ENCODE measurements at places on chromosomes 3 and 15. TPM values are rescaled to one million over a fixed set of nuclear protein-coding genes. Genes with fewer than 3 reads are reported as not detected.

GRCh38 chr15:31402511-31403056, 75.9 kb downstream of the KLF13 start:
- peak; percentile 94 for DNase-seq

- no peak for DNase-seq
Observed at GRCh38 chr3:134201201-134202130, 49.2 kb downstream of the RYK start.

- DNase-seq = no peak
Observed at GRCh38 chr3:25473246-25473645, 45.2 kb downstream of the RARB start.

DNA sequence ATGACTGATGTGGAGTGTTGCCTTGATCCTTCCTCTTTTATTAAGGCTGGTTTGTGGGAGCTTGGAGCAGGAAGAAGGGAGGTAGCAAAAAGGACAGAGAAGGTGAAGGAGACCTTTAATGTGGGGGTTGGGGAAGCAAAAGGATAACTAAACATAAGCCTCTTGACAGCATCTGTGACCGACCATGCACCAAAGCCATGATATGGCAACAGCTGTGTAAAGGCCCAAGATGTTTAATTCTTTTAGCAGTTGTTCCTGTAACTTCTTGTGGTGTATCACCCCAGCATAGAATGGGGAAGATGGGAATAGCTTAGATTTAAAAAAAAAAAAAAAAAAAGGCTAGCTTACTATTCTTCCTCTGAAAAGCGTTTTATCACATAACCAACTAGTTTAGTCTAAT, 194.7 kb downstream of the KLHL25 start:
- DNase-seq = no peak

GRCh38 chr15:26295336-26296085, 432.4 kb upstream of the ATP10A start:
- DNase-seq = no peak

GRCh38 chr15:51727141-51727897, 10.1 kb downstream of the LYSMD2 start:
- no peak for DNase-seq

DNA sequence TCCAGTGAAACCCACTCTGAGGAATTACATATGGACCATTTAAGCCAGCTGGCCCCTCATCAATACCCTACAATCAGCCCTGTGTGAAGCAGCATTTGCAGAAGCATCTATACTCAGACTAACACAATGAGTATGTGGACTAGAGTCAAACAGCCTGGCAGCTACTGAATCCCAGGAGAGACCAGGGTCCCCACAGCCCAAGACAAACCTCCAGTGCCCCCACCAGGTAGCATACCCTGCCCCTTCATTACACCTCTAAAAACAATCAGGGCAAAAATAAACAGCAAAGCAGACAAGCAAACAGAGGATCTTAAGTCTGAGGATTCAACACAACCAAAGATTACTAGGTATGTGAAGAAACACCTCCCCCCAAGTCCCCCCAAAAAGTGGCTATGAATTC, 157.4 kb downstream of the LEKR1 start:
- no peak for DNase-seq

- no peak for DNase-seq
Observed at GRCh38 chr3:77321646-77322045, 281.7 kb downstream of the ROBO2 start.

DNA sequence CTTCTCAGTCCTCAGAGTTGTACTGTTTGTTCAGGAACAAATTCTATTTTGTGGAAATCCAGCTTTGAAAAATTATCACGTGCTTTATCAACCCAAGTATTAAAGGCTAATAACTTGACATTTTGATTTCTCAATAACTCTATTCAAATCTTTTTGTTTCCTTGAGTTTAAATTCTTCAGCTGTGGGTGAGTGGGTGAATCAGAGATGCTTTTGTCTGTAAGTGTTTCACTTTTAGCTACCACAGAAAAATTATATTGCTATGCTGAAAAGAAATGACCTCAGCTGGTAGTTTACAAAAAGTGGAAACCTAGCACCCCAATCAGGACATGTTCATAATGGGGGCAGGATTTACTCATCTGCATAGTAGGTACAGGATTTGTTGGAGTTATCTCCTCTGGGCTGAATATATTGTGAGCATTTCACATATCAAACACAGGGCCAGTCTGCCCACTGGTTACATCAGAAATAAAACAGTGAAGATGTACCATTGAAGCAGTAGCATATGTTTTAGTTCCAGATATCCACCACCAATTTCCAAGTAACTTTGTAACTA, 30.5 kb downstream of the MINDY4B start:
- DNase-seq = no peak

DNA sequence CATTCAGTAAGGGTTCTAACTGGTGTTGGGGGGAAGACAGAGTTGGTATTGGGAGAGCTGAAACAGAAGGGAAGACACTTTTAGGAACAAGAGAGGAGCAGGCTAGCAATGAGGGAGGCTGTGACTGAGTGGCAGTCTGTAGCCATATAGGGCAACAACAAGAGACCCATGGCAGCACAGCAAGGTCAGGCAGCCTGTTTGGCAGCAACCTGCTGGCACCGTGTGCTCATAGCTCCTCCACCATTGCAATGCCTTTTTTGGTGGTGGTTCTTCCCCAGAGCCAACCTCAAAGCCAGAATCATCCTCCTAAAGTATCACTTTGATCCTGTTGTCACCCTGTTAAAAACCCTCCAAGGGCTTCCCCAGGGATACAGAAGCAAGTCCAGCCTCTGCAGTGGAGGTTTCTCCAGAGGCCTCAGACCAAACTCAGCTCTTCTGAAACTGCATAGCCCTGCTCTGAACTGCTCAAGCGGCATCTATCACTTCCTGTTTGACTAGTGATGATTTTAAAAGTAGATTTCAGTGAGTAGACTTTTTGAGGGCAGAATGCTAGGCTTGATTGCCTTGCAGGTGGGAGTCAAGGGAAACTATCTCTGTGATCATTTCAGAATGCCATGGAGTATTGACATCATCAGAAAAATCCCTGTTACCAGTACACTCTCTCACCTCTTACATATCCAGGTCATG, 176.9 kb downstream of the STAC start:
- no peak for DNase-seq

GRCh38 chr3:31729573-31729972, 196.8 kb downstream of the STT3B start:
- no peak for DNase-seq

- no peak for DNase-seq
Observed at GRCh38 chr15:90402767-90403166, 14.7 kb downstream of the IQGAP1 start.

DNA sequence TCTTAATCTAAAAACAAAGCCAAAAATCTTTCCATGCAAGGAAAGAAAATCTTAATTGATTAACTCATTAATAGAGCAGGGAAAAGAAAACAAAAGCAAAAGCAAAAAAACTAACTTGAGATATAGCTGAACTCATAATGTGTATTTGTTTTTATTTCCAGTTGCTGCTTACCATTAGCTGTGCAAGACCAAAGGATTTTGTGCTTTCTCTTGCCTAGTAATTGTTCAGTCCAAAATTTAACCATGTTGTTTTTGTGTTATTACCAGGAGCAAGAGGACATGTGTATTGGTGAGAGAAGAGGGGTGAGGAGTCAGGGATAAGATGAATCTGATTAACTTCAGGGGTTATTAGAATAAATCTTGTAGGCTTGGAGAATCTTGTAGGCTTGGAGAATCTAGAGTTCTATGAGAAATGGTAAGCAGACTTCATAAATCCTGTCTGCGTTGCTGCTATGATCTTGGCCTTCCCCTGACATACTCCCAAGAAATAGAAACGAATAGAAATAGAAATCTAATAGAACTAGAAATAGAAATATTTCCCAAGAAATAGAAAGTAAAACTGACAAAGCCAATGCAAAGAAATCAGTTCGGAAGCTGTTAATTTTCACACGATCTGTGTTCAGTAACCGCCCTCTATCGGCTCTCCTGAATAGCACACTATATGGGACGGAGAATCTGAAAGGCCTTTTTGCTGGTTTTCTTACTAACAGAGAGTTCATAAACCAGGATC, 72.6 kb upstream of the TNFSF10 start:
- no peak for DNase-seq

DNA sequence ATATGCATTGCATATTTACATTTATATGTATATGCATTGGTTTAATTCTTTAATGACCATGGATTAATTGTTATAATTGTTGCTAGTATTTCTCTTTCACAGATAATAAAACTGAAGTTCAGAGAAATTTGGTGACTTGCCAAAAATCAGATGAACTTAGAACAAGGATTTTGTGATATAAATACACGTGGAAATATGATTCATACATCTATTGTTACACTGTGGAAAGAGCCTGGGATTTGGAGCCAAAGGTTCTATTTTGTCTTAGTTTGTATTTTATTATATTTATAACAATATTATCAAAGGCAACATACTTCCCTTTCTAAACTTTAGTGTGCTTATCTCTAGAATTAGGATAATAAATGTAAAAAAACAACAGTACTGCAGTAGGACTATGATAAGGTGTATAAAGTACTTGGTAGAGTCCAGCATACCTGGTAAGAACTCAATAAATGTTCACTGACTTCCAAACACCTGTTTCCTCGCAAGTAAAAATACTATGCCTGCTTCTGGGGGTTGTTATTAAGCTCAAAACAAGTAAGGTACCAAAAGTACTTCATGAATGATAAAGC, 342.9 kb downstream of the THSD4 start:
- DNase-seq = no peak

GRCh38 chr15:45112143-45112590, 1.8 kb downstream of the DUOX2 start:
- DNase-seq = no peak

DNA sequence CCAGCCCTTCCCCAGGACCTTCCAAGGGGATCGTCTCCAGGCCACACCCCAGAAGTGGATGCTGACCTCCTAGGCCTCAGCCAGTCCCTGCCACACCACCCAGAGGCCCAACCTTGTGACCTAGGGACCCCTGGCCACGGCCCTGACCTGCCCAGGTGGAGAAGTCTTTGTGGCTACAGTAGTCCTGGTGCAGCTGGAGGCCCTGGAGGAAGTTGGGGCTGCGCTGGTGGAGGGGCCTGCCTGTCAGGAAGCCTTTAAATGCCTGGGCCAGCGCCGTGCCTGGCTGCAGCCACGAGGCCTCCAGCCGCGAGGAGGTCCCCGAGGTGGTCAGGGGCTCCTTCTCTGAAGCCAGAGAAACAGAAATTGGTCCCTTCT, 23.4 kb downstream of the PLA2G4D start:
- DNase-seq = no peak

- no peak for DNase-seq
Observed at GRCh38 chr3:113548501-113548900, 16.1 kb downstream of the SIDT1 start.

DNA sequence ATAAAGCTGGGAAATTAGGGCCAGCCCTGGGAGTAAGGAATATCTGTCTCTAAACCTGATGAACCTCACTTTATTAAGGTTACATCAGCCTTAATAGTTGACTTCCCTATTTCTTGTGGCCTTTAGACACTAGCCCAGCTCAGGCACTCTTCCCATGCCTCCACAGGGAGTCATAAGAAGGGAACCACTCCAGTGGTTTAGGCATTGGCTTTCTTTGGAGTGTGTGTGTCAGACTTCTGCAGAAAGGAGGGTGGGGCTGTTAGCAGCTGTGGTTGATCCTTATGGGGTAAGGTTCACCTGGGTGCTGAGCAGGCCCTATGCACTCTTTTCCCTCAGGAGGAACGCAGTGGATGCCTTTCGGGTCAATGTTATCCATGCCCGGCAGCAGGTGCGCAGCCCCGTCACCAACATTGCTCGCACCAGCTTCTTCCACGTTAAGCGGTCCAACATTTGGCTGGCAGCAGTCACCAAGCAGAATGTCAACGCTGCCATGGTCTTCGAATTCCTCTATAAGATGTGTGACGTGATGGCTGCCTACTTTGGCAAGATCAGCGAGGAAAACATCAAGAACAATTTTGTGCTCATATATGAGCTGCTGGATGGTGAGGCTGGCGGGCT, 4.0 kb downstream of the AP2M1 start:
- no peak for DNase-seq

- DNase-seq = no peak
Observed at GRCh38 chr3:39491014-39491413, 23.5 kb downstream of the MOBP start.

DNA sequence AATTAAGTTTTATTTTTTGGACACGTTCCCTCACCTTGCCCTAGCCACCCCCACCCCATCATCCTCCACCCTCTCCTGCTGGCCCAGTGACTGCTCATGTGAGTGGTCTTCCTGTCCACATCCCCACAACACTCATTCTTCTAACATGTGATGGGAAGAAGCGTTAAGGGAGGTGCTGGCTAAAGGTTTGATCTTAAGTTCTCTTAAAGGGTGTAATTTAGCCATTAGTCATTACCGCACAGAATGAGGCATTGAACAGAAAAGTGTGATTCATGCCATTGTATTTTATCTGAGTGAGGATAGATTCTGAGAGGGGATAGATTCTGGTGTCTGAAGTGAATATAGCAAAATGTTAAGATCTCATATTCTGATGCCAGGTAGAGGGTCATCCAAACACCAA, 272.9 kb upstream of the TPM1 start:
- DNase-seq = no peak

ALDH1A3 gene
- total RNA-seq = 9.5 TPM

EAF1 gene
- total RNA-seq = 13.1 TPM

ANKRD63 gene
- total RNA-seq = 5.0 TPM

ARID3B gene
- total RNA-seq = 3.8 TPM

C2CD4B gene
- total RNA-seq = 1.4 TPM

CAND2 gene
- total RNA-seq = 42.1 TPM

CCR2 gene
- total RNA-seq = 2.2 TPM

FBXL22 gene
- total RNA-seq = 31.1 TPM

ZNF80 gene
- not detected for total RNA-seq

PRKCI gene
- 20.6 TPM for total RNA-seq

CCRL2 gene
- total RNA-seq = 2.3 TPM

COMMD2 gene
- 18.9 TPM for total RNA-seq

CHRM5 gene
- total RNA-seq = not detected
